H4 (cell line): ENCODE measurements at places on chromosomes 11 and 22. TPM values are rescaled to one million over a fixed set of nuclear protein-coding genes. Genes with fewer than 3 reads are reported as not detected.

Gene DNHD1
- 0.90 and 1.2 TPM in 2 replicates for total RNA-seq

Gene CENPM
- 52.7 and 62.4 TPM in 2 replicates for total RNA-seq

Gene TMEM25
- total RNA-seq = 8.9 and 13.8 TPM in 2 replicates

Gene C11orf52
- total RNA-seq = not detected in 2 replicates

Gene CALCB
- 0.08 and 0.81 TPM in 2 replicates for total RNA-seq

Gene BCR
- total RNA-seq = 8.4 and 10.1 TPM in 2 replicates

Gene RPS6KB2
- total RNA-seq = 38.1 and 51.3 TPM in 2 replicates

Gene TSSK2
- not detected in 2 replicates for total RNA-seq

Gene MUC15
- 5.9 and 9.3 TPM in 2 replicates for total RNA-seq

Gene ASRGL1
- 4.3 and 10.6 TPM in 2 replicates for total RNA-seq

DNA sequence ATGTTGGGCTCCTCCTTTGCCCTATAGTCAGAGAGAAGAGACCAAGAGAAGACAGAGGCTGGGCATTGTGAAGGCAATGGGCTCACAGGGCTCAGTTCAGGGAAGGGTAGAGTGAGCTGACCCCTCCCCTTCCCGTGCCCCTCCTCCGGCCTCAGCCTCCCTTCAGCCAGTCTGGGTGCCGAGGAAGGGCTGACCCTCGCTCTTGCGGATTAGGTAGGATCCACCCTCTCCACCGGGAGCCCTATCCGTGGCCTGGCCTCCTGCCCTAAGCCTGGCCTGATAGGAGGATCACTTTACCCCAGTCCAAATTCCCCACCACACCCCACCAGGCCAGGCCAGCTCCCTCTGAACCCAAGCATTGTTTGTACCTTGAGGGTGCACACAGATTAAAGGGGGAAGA is 1.8 kb upstream of the PPP1R14B start:
- no peak for DNase-seq

DNA sequence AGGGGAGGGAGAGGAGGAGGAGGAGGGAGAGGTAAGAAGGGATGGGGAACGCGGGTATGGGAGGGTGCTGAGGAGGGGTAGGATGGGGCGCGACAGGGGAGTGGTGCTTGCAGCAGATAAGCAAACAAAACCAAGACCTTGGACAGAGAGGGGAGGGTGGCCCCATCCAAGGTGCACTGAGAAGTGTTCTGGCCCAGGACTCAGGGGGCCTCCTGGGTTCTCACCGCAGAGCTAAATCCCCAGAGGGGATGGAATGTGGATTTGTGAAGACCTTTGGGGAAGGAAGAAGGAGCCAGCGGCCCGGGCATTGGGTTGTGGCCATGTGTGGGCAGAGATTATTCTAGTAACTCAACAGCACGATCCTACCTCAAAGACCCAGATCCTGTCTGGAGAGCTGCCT is 90.9 kb upstream of the LINC01488 start:
- DNase-seq = no peak

GRCh38 chr22:36465232-36466021 is 16.0 kb downstream of the TXN2 start:
- DNase-seq = peak; percentile 87

- DNase-seq = peak; percentile 38
Observed at GRCh38 chr22:41822317-41823057, 10.4 kb upstream of the SREBF2 start.

- no peak for DNase-seq
Observed at GRCh38 chr22:24813861-24814770, 8.1 kb downstream of the SGSM1 start.

GRCh38 chr11:110450246-110450645 is 20.5 kb downstream of the FDX1 start:
- DNase-seq = no peak

GRCh38 chr11:16093889-16094653 is 262.3 kb downstream of the SOX6 start:
- no peak for DNase-seq

- DNase-seq = no peak
Observed at GRCh38 chr11:95487391-95487790, 256.4 kb upstream of the SESN3 start.

DNA sequence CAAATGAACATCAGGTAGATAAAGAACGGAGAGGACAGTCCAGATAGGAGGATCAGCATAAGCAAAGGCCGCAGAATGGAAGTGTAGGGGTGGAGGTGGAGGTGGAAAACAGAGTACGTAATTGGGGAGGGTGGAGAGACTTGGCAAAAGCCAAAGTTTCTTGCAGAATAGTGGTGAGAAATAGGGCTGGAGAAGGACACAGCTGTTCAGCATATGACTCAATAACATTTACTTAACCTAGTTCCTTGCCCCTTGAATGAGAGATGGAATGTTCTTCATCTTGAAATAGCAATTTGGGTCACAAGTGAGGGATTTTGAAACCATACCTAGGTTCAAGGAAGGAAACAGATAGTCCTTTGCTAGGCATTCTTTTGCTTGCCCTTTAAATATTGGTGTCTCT is 235.9 kb upstream of the ARHGAP20 start:
- no peak for DNase-seq

- no peak for DNase-seq
Observed at GRCh38 chr11:72234920-72235319, 9.1 kb downstream of the PHOX2A start.

DNA sequence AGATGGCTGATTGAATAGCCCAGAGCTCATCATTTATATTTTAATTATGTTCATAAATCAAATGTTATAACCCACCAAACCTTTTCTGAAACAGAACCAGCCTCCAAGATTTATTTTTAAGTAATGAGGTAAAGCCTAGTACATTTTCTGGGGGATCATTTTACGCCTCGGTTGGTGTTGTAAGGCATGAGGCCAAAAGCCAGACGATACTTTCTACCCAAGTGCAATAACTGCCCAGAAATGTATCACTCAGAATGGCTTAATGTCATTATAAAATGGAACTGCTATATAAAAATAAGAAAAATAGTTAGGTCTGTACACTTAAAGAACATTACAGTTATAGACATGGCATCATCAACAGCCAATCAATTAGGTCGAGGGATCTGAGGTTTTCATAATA is 283.3 kb downstream of the CADM1 start:
- no peak for DNase-seq

GRCh38 chr11:33419924-33420323 is 162.7 kb downstream of the HIPK3 start:
- no peak for DNase-seq

DNA sequence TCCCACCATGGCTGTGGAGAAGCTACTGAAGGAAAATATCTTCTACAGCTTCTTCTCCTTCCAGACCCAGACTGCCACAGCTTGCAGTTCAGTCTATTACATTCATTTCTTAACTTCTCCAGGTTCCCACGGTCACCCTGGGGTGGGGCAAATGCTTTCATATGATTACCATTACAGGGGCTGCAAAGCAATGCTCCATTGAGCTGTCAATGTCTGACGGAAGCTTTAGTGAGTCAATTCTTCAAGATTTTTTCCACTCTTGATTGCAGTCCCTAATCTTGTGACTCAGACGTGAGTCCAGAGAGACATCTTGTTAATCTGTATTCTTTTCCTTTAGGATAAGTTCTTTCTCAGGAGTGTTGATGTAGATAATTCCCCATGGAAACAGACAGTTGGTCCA is 233.4 kb upstream of the DDI1 start:
- no peak for DNase-seq

- DNase-seq = no peak
Observed at GRCh38 chr11:47495011-47495855, 46.3 kb upstream of the RAPSN start.

DNA sequence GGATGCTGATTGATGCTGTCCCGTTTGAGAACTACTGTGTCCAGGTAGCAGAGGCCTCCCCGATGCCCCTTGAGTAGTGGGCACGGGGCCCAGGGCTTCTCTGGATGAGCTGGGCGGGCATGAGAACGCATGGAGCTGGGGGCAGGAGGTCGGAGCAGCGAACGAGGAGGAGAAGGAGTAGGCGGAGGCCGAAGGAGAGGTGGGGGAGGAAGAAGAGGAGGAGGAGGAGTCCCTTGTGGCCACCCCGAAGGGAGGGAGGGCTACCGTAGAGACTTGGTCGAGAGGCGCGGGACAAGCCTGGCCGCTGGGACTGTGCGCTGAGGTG is 62.9 kb downstream of the CRYBB2 start:
- no peak for DNase-seq

- no peak for DNase-seq
Observed at GRCh38 chr11:120424970-120425332, 86.6 kb upstream of the GRIK4 start.

DNA sequence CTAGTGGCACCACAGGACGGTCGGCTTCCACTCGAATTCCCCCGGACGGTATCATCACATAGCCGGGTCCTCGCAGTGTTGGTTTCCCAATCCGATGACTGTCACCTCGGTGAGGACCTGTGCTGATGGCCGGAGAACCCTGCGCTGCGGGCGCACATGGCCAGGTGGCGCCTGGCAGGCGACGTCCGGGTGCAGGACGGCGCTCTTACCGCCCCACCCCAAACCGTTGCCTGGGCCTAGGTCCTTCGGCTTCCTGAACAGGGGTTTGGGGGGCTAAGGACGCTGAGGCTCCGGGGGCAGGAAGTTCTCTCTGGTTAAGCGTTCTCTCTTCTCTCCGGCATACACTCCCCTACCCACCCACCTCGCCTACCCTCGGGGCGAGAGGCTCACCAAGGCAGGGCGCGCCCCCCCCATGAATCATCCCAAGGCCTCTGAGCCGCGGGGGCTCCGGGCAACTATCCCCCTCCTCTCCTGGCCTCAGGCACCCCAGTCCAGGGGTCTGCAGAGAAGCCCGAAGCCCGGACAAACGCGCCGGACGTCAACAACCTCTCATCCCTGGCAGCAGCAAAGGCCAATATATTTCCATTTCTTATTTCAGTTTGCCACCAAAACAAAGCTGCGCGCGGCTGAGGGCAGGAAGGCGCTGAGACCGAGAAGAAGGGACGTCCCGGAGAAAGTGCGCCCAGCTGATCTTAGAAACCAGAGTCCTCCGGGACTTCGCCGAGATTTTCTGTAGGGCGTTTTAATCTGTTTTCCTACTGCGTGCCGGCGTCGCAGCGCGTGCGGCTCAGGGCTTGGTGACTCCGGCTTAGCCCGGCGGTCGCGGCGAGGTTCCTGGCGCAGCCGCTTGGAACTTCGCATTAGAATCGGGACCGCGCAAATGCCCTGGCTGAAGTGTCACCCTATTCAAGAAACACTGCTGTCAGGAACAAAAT is 5.6 kb downstream of the ALX4 start:
- no peak for DNase-seq

GRCh38 chr22:46636221-46637002 is 16.2 kb downstream of the GRAMD4 start:
- no peak for DNase-seq

DNA sequence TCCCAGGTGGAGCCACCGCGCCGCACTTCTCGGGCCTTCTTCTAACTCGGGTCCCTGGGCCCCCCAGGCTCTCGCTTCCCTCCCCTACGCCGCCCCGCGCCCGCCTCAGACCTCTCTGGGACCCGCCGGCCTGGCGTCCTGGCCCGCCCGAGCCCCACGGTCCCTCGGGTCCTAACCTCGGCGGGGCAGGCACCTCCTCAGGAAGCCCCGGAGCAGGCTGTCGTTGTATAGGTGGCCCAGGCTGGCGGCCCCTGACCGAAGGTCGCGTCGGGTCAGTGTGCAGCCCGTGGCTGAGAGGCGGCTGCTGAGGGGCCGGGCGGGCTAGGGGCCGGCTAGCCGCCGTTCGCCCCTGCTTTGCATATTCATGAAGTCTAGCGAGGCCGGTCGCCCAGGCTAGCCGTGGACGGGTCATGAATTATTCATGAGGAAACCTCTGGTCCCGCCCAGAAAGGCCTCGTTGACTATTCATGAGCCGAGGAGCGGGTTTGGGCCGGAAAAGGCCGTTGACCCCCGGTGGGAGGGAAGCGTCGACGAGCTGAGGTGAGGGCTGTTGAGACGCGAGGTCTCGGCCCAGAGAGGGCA is at the start of gene HORMAD2:
HORMAD2 (plus strand) TSS at position 513 of the 582 bp plus-strand sequence. CDS start 13,489 bp downstream, outside the sequence.
- no peak for DNase-seq

- DNase-seq = no peak
Observed at GRCh38 chr11:82859750-82860149, 40.5 kb downstream of the PRCP start.

GRCh38 chr22:30985561-30986208 is 16.6 kb downstream of the TUG1 start:
- no peak for DNase-seq

GRCh38 chr22:30411780-30412179 is 13.8 kb upstream of the MTFP1 start:
- no peak for DNase-seq

DNA sequence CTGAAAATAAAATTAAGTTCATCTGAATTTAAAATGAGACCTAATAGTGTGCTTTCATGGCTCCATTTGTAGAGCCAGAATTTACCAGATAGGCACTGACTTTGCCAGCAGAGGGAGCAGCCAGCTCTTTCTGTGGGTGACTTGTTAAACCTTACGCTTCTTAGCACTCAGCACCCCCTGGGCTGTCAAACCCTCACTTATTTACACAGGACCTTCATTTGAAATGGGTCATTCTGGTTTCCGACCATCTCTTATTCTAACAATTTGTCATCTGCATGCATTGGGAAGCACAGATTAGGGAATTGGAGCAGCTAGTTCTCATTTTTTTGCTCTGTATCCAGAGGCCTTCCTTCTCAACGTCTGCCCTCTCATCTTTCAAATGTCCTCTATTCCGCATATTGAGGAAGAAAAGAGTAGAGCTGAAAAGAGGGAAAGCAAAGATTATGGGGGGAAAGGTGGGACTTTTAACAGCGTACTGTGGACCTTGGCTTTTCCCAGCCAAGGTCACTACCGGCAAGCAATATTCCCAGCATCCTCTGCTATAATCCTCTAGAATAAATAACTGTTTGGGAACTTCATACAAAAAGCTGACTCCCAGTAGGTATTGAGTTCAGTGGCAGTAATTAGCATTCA is 3.1 kb downstream of the ASRGL1 start:
- peak; percentile 35 for DNase-seq

DNA sequence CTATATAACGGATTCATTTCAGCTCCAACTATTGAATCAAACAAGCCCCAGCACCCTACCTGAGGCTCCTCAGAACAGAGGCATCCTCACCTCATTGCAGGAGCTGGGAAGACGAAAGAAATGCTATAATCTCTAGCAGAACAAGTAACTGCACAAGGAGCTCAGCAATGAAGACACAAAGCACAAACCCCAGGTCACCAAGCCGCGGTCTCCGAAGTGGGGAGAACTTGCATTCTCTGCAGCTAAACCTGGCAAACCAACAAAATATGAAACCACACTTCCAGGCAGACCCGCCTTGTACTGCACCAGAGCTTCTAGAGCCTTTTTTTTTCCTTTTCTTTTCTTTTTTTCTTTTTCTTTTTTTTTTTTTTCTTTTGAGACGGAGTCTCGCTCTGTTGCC is 21.8 kb upstream of the CD5 start:
- no peak for DNase-seq

DNA sequence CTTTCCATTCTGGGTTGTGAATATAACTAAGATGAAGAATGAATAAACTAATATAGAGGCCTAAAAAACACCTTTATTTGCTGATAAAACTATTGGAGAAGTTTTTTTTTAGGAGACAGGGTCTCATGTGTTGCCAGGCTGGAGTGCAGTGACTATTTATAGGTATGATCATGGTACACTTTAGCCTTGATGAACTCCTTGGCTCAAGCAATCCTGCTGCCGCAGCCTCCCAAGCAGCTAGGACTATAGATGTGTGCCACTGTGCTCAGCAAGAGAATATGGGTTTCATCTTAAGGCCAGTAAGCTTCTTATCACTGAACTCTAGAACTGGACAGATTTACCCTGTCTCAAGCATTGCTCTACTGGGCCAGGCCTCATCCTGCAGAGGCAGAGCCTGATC is 26.6 kb downstream of the CCDC90B start:
- no peak for DNase-seq

GRCh38 chr11:82871646-82872045 is 28.6 kb downstream of the PRCP start:
- DNase-seq = no peak
